ENCODE measurements at places on chromosomes 7 and 10. TPM values are rescaled to one million over a fixed set of nuclear protein-coding genes. Genes with fewer than 3 reads are reported as not detected.

SPAM1 gene
- total RNA-seq = not detected

SPDYE2 gene
- total RNA-seq = not detected

AKR1C3 gene
- 36.2 TPM for total RNA-seq

ATOH7 gene
- not detected for total RNA-seq

SAP25 gene
- 7.5 TPM for total RNA-seq

EMX2 gene
- total RNA-seq = 1.6 TPM

SPDYE8 gene
- not detected for total RNA-seq

LRRD1 gene
- not detected for total RNA-seq

PDE6C gene
- not detected for total RNA-seq

ANKRD30A gene
- not detected for total RNA-seq

HOGA1 gene
- 4.6 TPM for total RNA-seq

FGFBP3 gene
- total RNA-seq = 1.2 TPM

CFAP46 gene
- not detected for total RNA-seq

ETV1 gene
- total RNA-seq = 6.5 TPM

USP6NL gene
- total RNA-seq = 12.5 TPM

SDK1 gene
- 46.3 TPM for total RNA-seq

PRR15 gene
- total RNA-seq = 1.6 TPM

SLC18A3 gene
- not detected for total RNA-seq

TLX1 gene
- not detected for total RNA-seq

CCL24 gene
- total RNA-seq = 1.1 TPM

LRMDA gene
- total RNA-seq = 25.7 TPM

NODAL gene
- not detected for total RNA-seq

EPO gene
- not detected for total RNA-seq

FAM24B gene
- total RNA-seq = 1.2 TPM

OR2AE1 gene
- total RNA-seq = not detected

All from aorta (tissue), 5 donors.